Stimulated activated naive CD4-positive, alpha-beta T cell treated with Interleukin-2 at 50 U/mL for 16 hours (primary cell): ENCODE measurements at places on chromosomes 2 and 18.

DNA sequence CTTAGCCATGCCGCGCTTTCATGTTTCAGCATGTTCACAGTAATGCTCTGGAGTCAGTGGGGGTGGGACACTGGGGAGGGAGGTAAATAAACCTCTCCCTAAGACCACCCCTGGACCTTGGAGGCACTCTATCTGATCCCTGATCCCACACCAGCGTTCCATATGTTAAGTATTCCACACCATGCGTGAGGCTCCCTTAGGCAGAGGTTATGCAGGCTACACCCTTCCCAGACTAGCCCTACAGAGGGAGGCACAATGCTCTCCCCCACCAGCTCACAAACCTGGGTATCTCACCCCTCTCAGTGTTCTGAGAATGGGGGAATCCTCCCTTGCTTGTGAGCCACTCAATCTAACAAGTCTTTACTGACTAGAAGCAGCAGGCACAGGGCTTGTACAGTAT, 1610.4 kb upstream of the ZEB2 start:
- no peak for DNase-seq

DNA sequence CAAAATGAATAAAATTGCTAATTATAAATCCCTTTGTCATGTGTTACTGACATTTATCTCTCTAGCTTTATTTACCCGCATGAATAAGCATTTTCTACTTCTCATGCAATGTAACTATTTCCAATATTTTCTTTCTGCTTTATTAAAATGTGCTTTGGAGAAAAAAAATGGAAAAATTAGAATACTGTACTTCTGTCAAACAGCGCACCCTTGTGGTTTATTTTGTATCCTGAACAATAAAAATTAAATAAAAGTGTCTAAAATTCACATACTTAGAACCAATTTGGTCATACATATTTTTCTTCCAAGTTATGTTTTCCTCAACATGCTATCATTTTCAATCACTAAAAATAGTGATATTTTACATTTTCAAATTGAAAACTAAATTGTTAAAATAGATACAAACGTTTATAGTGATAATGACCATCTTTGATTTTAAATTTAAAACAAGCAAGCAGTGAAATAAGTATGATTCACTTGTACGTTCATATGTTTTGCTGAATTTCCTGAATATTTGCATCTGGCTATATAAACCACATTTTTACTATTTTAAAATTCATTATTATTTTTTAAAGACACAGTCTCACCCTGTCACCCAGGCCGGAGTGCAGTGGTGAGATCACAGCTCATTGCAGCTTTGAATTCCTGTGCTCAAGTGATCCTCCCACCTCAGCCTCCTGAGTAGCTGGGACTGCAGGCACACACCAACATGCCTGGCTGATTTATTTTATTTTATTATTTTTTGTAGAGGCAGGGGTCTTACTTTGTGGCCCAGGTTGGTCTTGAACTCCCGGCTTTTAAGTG, 95.9 kb upstream of the GRB14 start:
- DNase-seq: no peak

DNA sequence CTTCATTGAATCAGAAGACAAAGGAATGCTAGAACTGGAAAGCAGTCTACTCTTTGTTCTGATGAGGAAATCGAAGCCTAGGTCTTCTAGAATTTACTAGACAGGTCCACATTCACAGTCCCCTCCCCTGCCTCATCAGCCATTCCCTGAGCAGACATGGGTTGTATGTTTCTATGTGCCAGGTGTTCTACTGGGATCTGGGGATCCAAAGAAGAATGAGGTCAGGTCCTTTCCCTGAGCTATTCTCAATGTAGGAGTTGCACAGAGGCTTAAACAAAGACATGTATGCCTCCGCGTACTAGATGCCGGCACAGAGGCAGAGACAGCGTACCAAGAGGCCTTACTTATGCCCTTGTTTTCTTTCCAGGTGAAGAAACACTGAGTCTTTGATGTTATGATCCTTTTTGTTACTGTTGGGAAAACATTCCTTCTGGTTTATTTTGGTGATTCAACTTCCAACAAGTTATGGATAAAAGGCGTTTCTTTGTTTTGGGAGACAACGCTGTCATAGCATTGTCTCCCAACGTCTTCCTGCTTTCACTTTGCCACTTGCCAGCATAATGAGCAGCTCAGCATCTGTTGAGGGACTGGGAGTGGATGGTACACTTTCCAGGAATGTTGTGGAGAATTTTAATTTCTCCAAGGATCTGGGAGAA, 174.4 kb downstream of the ALPK2 start:
- no peak for DNase-seq

- DNase-seq: no peak
These were observed 177.3 kb downstream of the ERBB4 start for GRCh38 chr2:212361174-212361756.

GRCh38 chr2:219173176-219173575, 3.3 kb upstream of the SLC23A3 start:
- no peak for DNase-seq

GRCh38 chr2:177334940-177335543, 57.5 kb upstream of the AGPS start:
- no peak for DNase-seq

DNA sequence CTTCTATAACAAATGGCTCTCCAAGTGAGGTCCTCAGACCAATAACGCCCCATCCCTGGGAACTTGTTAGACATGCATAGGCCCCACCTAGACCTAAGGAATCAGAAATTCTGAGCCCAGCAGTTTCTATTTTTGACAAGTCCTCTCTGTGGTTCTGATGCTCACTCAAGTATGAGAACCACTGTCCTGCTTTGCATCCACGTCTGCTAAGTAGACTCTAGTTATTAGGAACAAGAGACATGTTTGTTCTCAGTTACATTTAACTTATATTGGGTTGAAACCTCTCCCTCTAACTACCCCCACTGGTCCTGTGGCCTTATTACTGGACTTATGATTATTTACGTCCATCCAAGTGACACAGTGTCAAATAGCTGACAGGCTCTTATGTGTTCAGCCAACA, 70.3 kb downstream of the TMEM17 start:
- no peak for DNase-seq

DNA sequence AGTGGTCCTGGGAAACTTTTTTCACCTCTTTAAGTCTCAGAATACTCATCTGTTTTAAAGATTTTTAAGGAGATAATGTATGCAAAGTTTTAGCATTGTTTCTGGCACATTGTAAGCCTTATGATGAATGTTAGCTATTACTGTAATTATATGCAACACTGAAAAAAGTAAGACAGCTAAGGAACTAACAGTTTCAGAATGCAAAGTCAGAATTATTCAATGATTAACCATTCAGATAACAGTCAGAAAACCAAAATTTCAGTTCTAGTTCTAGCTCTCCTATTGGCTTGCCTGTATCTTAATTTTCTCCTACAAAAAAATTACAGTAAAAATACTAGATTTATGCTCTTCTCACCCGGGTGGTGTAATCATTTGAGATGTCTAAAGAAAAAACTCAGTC, 101.1 kb downstream of the SLC4A10 start:
- DNase-seq: no peak

GRCh38 chr18:8912348-8913326, 189.9 kb upstream of the NDUFV2 start:
- DNase-seq: no peak

GRCh38 chr2:132038179-132038882, 123.4 kb downstream of the ANKRD30BL start:
- no peak for DNase-seq

DNA sequence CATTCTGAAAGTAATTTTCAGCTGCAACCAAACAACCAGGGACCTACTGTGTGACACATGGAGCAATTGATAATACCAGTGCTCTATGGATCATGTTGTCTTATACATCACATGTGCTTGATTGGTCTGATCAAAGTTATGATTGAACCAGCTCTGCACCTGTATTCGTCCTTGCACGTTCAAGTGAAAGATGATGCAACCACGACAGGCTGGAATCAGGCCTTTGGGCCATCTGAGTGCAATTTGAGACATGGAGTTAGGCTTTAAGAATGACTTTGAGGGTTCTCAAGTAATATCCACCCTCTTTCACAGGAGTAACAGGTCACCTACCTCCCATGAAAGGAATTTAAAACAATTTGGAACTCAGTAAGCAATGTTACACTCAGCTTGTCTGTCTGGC, 165.2 kb downstream of the SLC8A1 start:
- DNase-seq: no peak

GRCh38 chr2:34734042-34734441, 1134.9 kb upstream of the FAM98A start:
- DNase-seq: no peak
